Stimulated activated CD8-positive, alpha-beta memory T cell treated with anti-CD3 and anti-CD28 coated beads, Interleukin-7, amount 100 ng/mL, for 4 hours (primary cell): ENCODE measurements at places on chromosomes 4 and X.

DNA sequence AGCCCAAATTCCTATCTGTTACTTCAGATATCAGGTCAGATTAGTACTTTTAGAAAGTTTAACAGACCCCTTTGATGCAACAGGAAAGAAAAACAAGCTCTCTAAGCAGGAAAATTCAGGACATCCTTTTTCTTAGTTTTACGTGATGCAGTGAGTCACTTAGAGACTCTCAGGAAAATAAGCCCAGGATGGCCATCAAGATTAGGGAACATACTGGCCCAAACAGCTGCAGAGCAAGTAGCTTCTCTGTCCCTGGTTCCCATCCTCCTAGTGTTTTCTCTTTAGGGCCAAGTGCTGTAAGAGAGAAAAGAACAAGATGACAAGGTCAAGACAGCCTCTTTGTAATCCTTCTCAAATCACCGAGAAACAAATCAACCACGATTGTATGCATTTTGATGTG, 219.1 kb downstream of the ZNF674 start:
- no peak for DNase-seq

DNA sequence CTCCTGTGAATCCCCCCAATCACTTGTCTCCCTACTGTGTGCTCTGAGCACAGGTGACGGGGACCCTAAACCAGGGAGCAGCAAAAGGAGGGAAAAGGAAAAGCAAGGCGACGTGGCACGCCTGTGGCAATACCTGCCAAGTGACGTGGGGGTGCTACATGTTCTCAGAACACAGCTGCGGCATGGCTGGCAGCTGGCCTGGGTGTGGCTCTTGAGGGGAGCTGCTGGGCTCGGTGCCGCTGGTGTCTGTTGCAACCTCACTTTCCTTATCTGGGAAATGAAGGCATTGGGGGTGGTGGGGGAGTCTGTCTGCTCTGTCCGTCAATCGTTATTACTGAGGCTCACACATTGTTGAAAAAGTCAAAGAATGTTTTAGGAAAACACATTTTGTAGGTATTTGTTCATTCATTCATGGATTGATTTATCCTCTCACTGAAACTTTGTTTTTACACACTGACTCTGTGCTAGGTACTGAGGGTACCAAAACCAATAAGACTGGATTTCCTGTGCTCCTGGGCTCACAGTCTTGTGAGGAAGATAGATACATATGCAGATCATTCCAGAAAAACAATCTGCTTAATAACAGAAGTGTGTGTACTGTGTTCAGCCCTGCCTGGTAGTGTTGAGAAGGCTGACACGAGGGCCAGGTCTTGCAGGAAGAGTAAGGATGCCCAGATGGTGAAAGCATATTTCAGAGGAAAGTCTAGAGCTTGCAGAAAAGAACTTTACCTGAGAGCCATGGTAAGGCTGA, 217.6 kb downstream of the PTTG2 start:
- no peak for DNase-seq

DNA sequence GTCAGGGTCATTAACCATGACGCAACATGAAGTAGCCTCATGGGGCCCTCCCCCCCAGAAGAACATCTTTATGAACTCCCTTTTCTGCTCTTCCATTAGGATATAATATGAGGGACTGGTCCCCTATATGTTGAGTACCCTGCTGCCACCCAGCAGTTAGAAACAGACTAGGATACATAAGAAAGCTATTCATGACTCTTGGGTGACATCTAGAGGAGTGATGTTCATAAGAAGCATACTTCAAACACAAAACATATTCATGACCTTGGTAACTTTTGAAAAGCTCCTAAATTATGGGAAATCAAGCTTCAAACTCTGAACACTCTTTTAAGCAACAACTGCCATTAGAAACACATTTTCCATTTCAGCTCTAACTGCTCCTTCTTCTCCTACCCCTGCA, 155.2 kb upstream of the SPIN4 start:
- no peak for DNase-seq

DNA sequence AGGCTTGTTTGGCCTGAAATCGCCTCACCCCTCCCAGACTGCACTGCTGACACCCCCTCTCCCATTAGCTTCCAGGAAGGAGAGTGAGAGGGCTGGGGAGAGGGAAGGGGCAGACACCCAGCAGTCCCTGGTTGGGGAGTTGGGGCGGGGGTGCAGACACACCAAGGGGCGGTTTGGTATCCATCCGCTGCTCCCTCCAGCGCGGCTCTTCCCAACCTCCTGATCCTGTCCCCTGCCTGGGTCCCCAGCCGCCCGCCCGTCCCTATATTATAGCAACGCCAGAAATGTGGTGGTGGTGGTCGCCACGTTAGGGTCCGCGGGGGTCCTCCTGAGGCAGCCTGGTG, 24.9 kb downstream of the GPRASP3 start:
- DNase-seq, result no peak

GRCh38 chr4:174757736-174758135, 71.3 kb downstream of the GLRA3 start:
- DNase-seq, result no peak

DNA sequence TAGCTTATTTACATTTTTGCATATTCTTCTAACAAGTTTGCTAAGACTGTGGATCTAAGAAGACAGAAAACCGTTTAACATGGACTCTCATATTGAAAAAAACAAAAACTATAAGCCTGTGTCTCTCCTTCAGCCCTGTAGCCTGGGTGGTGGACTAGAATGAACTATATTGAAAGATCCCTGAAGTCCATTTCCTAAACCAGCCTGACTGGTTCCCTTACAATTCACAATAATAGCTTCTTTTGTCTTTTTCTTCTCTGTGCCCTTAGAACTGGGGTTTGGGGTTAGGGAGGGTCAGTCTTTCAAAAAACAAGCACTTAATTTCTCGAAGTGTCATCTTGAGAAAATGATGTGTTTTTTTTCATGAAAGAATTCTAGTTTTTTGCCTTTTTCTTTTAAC, 59.0 kb downstream of the GSTCD start:
- DNase-seq, result no peak

- DNase-seq, result no peak
Measured at GRCh38 chr4:108888769-108889168, 125.9 kb upstream of the ETNPPL start.
